ENCODE measurements at places on chromosomes 4 and X.

GRCh38 chrX:18457000-18457399 is 31.6 kb downstream of the CDKL5 start:
- DNase-seq, result no peak

GRCh38 chr4:144179152-144179739 is 38.7 kb upstream of the GYPA start:
- DNase-seq, result no peak

DNA sequence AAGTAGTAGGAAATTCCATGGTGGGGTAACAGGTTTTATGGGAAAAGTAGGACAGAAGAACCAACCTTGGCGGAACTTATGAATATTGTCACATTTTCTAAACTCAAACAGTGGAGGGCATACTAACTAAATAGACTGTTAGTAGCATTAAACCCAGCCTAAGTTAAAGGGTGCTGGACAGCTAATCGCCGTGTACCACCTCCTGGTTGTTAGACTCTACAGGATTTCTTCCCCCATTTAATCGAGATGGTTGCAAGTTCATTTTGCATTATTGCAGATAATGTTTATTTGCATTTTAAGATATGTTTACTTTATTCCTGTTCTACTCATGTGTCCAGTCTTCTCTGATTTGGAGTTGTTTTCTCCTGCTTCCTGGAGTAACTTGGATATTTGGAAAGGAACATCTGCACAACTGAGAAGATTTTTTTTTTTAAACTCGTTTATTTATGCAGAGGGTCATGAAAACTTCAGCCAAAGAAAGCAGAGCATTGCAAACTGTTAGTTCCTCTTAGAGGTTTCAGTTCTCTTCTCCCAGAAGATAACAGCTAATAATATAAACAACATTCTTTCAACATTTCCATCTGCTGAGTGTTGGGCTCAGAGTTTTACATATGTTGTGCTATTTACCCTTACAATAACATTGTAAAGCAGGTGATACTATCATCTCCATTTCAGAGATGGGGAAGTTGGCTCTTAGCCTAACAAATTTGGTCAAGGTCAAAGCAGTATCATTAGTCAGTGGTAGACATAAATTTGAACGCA is 51.5 kb upstream of the TBC1D9 start:
- DNase-seq, result peak; percentile 31

DNA sequence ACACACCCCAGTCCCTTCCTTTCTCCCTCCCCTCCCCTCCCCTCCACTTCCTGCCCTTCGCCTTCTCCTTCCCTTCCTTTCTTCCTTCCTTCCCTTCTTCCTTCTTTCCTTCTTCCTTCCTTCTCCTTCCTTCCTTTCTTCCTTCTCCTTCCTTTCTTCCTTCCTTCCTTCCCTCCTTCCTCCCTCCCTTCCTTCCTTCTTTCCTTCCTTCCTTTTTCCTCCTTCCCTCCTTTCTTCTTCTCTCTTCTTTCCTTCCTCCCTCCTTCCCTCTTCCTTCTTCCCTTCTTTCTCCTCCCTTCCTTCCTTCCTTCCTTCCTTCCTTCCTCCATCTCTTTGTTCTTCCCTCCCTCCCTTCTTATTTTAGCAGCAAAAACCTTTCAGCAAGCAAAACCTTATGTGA is 162.1 kb downstream of the EFNB1 start:
- DNase-seq, result no peak

DNA sequence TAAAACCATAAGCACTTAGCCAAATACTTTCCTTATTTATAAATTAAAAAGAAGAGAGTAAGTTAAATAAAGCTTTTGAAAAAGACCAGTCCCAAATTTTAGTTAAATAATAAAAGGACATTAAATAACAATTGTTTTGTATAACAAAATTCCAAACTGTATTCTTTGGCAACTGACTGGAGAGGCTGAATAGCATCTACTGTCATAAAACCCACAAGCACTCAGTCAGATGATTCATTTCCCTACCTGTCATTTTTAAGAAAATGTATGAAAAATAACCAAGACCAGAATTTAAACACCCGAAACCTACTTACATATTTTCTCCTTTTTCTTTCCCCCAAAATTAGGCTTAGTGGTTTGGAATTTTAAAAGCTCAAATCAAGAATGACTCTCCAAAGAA is 32.5 kb upstream of the SMIM10L2A start:
- DNase-seq, result no peak

DNA sequence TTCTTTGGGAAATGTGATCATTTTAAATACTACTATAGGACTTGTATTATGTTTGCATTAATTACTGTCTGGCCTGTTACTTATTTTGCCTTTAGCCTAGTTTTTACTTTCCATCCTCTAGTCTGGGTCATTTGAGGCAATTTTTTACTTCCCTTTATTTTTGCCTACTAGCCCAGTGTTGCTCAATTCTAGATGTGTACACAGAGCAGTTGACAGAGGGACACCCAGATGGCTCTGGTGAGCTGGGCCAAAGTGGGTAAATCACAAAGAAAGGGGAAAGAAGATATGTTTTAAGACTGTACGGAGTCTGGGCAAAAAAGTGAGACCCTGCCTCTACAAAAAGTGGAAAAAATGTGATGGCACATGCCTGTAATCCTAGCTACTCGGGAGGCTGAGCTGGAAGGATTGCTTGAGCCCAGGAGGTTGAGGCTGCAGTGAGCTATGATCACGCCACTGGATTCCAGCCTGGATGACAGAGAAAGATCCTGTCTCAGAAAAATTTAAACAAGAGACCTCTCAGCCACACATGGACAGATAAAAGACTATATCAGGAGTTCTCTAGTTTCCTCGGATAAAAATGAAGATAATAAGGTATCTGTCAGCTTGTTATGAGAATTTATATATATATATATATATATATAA is 35.7 kb downstream of the APOO start:
- peak; percentile 19 for DNase-seq

- DNase-seq, result no peak
Measured at GRCh38 chrX:7640392-7640791, 202.6 kb upstream of the VCX start.

DNA sequence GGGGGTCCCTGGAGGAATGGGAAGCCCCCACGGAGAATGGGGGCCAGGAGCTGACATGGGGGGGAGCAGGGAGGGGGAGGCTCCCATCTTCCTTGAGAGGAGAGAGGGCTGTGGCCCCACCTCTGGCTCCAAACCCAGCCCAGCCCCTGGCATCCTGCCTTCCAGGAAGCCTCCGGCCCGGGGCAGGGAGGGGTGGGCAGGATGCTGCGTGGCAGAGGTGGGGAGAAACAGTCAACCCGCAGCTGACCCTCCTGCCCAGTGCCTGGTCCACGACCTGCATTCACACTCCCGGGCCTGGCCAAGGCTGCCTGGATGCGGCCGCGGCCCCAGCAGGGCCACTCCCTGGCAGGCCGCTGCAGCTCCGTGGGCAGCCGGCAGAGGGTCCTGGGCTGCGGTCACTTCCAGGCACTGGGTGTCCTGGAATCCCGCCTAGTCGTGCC is 39.0 kb downstream of the CPLX1 start:
- no peak for DNase-seq

DNA sequence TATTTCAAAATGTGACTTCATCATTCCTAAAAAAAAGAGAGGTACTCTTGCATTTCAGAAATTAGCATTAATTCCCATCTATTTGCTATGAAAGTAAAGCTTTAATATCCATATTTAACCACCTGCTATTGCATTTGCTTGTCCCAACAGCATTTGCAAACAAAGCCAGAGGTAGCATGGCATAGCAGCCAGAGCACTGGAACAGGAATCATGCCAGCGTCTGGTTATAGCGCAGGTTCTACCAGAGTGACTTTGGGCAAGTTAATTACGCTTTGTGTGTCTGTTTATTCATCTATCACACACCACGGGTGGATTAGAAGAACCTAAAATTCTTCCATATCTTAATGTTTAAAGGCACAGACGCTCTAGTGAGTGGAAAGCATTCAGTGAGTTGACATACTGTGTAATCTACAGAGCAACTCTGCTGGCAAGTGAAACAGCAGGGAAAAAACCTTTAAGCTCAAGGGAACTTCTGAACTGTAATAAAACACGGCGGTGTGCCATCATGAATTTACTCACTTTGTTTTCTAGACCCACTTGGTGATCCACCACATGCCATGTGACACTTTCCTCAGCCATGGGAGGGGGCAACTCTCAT is 76.6 kb upstream of the QRFPR start:
- DNase-seq, result no peak

DNA sequence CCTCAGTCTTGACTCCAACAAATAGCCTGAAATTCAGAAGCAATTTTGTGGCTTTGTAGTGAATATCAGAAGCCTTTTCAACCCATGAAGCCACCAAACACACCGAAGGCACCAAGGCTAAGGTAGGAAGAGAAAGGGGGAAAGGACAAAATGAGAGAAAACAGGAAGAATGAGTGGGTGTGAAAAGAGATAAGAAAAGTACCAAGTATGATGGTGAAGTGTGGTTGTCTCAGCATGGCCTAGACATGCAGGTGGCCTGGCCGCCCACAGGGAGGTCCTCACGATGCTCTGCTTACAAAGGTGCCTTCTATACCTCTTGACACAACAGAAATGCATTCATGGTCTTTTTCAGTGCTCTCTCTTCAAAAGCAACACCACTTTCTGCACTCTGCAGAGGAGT is 34.9 kb downstream of the ACSL1 start:
- no peak for DNase-seq

GRCh38 chr4:83112231-83112630 is 2.3 kb downstream of the PLAC8 start:
- DNase-seq, result no peak

GRCh38 chr4:57102050-57102624 is 8.0 kb downstream of the IGFBP7 start:
- no peak for DNase-seq

DNA sequence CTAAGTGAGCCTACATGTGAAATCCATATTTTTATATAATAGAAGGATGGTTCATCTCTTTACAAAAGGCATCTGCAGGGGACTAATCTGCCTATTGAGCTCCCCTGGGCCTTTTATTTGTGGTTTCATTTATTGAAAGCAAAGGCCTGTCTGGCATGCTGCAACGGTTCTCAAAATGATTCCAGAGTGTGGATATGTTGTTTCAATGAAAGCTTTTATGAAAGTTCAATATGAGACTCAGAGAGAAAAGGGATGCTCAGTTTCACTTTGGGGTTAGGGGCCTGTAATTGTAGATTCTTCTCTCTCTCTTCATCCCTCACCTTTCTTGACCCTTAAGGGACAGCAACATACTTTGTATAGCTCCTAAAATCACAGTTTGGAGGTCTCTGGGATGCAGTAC is 204.2 kb upstream of the CASK start:
- DNase-seq, result no peak

GRCh38 chr4:54872261-54872660 is 214.5 kb downstream of the KIT start:
- no peak for DNase-seq

- no peak for DNase-seq
Measured at GRCh38 chr4:7772711-7773385, 166.8 kb downstream of the AFAP1 start.

GRCh38 chr4:156705311-156705710 is 266.3 kb downstream of the PDGFC start:
- DNase-seq, result no peak

- DNase-seq, result no peak
Measured at GRCh38 chrX:32289356-32289755, 922.0 kb downstream of the DMD start.

- peak; percentile 18 for DNase-seq
Measured at GRCh38 chrX:19990151-19990555, 708 bp downstream of the BCLAF3 start.

- no peak for DNase-seq
Measured at GRCh38 chrX:141405486-141405852, 163.2 kb upstream of the SPANXC start.

GRCh38 chrX:15344106-15344505 is 8.8 kb upstream of the PIGA start:
- no peak for DNase-seq

DNA sequence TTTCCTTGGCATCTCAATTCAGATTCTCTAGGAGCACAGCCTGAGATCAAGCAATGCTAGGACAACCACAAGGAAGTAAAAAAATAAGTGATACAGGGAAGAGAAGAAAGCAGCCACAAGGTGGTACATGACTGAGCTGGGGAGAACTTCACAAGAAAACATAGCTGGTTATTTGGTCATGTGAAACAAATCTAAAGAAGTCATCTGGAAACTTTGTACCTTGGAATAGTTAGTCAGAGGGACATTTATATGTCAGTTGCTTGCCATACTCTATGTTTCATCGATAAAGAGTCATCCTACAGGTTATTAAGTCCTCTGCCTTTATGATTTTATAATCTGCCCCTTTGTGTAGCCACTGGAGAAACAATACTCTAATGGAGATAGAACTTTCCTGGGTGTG is 575.1 kb downstream of the IL15 start:
- no peak for DNase-seq

DNA sequence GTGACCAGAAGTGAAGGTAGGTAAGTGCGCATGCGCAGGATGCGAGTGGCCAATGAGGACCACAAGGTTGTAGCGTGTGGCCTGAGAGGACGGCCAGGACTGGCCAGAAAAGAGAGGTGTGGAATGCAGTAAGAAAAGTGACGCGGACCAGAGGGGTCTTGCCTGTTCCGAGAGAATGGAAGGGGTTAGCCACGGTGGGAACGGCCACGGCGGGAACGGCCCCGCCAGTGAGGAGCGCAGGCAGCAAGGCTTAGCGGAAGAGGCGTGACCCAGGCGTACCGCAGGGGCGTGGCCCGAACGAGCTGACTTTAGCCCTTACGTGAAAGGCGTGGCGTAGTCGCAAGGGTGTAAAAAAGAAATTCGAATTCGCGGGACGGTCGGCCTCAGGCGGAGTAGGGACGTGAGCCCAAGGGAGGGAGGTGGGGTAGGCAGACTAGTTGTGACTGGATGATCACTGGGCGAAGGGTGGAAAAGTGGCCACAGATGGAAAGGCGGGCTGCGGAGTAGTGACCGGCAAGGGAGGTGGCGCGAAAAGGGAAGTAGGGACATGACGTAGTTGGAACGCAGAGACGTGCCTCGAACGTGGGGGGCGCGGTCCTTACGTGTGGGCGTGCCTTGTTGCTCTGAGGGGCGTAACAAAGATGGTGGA is 10.4 kb upstream of the CLTRN start:
- DNase-seq, result peak; percentile 90

DNA sequence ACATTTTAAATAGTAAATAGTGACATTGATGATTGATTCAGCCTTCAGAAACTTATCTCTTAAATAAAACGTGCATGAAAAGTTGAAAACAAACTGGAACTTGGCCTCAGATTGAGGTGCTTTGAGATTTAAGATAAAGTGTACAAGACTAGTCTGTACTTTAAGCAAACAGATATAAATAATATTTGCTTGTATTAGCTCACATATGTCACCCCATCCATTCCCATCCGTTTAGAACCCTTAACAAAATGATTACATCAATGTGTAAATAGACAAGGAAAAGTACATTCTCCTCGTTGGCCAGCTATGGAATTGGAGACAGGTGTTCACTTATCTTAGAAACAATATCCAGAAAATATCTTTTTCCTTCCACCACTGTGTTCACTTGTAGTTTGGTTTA is 130.8 kb downstream of the BANK1 start:
- no peak for DNase-seq

DNA sequence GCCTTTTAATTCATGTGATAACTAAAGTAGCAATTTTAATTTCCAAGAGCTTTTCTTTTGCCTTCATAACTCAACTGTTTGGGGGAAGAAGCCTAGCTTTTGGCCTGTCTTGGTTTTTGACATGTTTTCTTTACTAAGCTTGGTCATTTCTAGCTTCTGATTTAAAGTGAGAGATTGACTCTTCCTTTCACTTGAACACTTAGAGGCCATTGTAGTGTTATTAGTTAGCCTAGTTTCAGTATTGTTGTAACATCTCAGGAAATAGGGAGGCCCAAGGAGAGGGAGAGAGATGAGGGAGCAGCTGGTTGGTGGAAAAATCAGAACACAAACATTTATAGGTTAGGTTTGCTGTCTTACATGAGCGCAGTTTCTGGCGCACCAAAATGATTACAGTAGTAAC is 44.8 kb downstream of the DCLK2 start:
- no peak for DNase-seq

- no peak for DNase-seq
Measured at GRCh38 chr4:5526080-5526846, 182.1 kb downstream of the EVC2 start.

Measured in globus pallidus (tissue), 1 donor.